GOT3 (cell line): ENCODE measurements at places on chromosomes 7 and 10.

DNA sequence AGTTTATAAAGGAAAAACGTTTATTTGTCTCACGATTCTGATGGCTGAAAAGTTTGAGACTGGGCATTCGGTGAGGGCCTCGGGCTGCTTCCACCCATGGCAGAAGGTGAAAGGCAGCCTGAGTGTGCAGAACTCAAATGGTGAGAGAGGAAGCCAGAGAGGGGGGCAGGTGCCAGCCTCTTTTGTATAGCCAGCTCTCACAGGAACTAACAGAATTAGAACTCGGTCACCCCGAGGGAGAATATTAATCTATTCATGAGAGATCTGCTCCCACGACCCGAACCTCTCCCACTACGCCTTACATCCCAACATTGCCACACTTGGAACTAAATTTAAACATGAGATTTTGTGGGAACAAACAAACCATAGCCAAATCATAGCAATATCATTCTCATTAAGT is 112.6 kb downstream of the ZPBP start:
- DNase-seq, result no peak

- no peak for DNase-seq
Observed at GRCh38 chr7:50660040-50660829, 95.0 kb upstream of the DDC start.

DNA sequence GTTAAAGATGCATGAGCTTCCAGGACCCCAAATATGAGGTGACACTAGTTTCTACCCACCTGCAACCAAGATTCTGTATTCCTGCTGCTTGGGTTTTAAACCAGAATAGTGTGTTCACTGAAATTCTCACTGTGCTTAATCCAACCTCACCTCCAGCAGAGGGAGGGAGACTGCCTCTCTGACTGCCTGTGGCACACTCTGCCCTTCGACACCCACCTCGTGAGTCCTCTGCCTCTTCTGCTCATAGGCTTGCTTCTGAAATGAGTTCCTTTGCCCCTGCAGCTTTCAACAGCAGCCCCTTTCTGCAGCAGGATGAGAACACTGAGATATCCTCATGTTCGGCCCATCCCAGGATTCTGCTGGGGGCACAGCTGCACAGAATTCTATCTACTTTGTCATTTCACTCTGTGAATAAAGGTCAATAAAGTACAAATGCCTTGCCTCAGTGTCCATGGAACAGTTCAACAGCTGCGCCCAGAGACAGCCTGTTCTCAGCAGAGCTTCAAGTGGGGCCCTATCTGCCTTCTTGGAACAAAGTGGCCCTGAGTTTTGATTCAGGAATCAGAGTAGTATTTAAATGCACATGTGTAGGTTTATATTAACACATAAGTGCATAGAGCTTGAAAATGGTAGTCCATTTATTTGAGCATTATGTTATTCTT is 632.5 kb downstream of the TNS3 start:
- DNase-seq, result no peak

DNA sequence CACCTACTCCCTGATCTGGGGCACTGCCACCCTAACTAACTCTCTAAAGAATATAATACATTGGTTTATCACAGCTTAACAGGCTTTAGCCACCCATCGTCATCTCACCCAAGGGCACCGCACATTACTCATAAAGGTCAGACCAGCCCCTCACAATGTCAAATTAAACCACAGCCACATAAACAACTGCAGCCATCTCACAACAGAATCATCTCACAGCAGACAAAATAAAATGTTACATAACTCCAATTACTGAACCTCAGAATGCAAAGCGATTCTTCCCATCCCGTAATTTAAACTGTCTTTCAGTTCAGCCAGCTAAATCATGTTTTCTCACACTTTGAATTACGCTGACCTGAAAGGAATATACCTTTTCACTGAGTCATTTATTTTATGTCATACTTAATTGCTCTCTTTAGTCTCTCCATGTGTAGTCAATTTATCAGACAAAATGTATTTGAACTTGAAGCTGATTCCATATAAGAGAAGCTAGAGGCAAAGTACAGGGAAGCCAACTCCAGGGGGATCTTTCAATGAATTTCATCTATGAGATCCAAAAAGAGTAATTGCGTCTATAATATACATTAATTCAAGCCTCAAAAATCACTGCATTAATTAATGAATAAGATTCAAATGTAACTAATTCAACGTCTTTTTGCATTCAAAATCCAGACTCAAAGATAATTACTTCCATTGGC is 96.9 kb upstream of the NEBL start:
- DNase-seq, result no peak

GRCh38 chr7:30869794-30870611 is 41.6 kb upstream of the AQP1 start:
- no peak for DNase-seq

GRCh38 chr10:49585387-49585786 is 24.7 kb upstream of the SLC18A3 start:
- no peak for DNase-seq

GRCh38 chr10:74008212-74008731 is 10.4 kb downstream of the VCL start:
- no peak for DNase-seq

DNA sequence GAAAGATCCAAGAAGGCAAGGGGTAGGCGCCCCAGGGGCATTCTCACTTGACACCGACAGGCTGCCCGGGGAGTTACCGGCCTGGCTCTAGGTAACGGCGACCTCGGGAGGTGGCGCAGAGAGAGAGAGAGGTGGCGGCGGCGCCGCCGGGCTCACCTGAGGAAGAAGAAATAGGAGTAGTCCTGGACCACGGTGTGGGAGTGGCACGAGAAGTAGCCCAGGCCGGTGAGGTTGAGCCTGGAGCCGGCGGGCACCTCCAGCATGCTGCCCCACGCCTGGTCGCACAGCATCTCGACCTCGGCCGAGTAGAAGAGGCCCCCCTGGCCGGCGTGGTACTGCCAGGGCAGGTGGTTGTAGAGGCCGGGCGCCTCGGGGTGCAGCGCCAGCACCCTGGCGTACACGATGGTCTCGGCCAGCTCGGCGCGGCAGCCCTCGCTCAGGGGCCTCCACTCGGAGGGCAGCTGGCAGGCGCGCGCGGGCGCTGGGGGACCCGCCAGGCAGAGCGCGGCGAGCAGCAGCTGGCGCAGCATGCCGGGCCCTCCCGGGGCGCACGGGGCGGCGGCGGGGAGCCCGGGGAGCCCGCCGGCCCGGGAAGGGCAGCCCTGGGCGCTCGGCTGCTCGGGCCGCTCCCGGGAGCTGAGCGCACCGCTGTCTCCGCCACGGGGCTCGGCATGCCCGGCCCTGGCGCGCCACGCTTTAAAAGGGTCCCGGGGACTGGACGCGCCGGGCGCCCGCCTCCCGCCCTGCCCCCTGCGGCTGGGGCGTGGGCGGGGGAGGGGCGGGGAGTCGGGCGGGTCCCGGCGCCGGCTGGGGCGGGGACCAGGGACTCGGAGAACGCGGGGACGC is at the start of gene CCDC3:
Gene CCDC3 (minus strand): TSS at position 673 of the 846 bp plus-strand sequence. CDS start 143 bp downstream, at position 530.
- DNase-seq, result no peak

- no peak for DNase-seq
Observed at GRCh38 chr7:37304921-37305320, 143.7 kb downstream of the ELMO1 start.

GRCh38 chr7:139902436-139903102 is 73.5 kb downstream of the TBXAS1 start:
- no peak for DNase-seq

GRCh38 chr10:6044751-6045313 is 17.3 kb downstream of the IL2RA start:
- DNase-seq, result no peak

GRCh38 chr10:80443531-80443974 is 10.6 kb upstream of the TSPAN14 start:
- no peak for DNase-seq

GRCh38 chr10:62801871-62802270 is 2.6 kb upstream of the ADO start:
- no peak for DNase-seq

DNA sequence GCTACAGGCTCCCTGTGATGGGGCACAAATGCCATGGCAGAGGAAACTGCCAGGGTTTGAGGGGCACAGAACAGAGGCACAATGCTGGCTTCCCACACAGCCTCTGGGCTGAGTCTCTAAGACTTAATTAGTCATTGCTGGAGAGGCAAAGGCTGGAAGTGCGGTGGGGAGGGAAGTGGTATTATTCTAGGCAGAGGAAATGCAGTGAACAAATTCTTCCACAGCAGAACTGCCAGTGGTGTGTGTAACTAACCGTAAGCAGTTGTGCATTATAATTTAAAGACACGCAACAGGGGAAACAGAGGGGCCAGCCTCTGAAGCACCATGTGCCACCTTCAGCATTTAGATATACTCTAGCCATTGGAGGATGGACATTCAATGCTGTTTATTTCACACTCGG is 12.8 kb downstream of the ICA1 start:
- DNase-seq, result no peak

- DNase-seq, result no peak
Observed at GRCh38 chr10:25694206-25694933, 239.7 kb upstream of the MYO3A start.

DNA sequence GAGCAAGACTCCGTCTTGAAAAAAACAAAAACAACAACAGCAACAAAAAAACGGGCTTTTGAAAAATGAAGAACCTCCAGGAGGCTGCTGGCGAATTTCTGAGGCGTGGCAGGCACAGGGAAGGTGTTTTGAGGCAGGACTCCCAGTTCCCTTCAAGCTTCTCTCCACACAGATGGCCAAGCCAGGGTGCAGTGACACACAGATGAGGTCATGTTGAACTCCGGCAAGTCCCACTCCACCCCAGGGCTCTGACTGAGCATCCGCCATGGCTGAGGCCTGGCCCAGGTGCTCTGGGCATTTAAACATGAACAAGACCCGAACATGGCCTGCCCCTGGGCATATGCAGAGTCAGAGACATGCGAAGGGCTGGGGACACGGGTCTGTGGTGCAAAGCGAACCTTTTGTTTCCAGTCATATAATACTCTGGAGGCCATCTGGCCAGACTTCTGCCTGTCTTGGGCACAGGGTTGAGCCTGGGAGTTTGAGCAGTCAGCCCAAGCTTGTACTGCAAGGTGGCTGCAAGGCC is 514.6 kb upstream of the FOXK1 start:
- DNase-seq, result no peak

- no peak for DNase-seq
Observed at GRCh38 chr7:44075296-44076075, 6.8 kb downstream of the POLM start.

- no peak for DNase-seq
Observed at GRCh38 chr7:140390466-140391190, 7.7 kb downstream of the SLC37A3 start.

DNA sequence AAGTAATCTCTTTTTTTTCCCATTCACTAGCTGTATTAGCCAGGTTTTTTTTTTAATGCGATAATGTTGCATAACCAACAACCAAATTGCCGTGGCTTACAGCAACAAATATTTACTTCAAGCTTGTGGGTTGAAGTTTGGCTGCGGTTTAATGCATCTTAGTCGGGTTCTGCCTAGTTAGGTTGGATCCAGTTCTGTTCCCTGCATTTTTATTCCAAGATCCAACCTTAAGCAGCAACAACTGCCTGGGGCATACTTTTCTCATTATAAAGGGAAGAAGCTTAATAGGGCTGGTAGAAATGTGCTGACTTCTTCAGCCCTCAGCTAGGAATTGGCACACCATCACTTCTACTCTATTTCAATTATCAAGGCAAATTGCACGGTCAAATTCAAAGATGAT is 1115.5 kb upstream of the AUTS2 start:
- DNase-seq, result no peak

DNA sequence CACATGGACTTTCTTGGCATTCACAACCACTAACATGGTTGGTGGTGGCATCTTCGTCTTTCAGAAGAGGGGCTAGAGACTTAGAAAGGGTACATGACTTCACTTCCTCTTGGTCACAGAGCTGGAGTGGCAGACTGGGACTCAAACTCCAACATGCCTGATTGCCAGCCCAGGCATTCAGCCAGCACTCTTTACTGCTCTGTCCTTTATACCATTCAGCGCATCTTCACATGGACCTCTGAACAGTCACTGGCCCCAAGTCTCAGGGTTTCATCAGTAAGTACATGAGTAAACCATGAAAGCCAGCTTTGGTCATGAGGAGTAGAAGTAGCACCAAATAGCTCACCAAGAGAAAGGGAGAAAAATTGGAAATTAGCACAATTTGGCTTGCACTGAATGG is 148.4 kb upstream of the KLF14 start:
- DNase-seq, result no peak

- DNase-seq, result no peak
Observed at GRCh38 chr7:157404845-157405481, 68.2 kb downstream of the DNAJB6 start.

- no peak for DNase-seq
Observed at GRCh38 chr10:51046654-51047053, 27.6 kb upstream of the PRKG1 start.

DNA sequence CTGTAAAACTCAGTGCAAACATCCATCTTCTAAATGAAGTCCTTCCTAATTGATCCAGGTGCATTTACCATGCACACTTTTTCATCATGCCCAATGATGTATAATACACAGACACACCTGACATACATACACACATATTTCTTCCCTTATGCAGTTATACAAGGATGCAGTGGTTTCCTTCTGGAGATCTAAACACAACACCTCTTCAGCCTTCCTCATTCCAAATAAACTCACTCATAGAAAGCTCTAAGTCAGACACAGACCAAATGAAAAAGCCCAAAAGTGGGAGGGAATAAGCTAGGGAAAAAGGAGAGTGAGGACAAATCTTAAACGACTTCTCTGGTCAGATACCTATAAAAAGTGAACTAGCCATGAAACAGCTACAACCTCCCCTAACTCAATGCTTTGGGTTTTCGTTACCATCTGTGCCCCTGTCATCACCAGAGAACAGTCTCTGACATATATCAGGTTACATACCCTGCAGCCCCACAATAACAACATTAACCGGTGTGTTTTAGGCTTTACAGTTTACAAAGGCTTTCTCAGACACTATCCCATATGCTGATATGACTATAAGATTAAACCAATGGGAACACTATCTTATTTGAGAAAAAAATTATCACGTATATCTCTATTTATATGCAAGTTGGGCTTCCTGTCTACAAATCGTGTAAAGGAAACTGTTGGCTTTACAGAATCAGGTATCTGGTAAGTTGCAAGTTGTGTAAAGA is 675.2 kb downstream of the PHTF2 start:
- DNase-seq, result no peak

DNA sequence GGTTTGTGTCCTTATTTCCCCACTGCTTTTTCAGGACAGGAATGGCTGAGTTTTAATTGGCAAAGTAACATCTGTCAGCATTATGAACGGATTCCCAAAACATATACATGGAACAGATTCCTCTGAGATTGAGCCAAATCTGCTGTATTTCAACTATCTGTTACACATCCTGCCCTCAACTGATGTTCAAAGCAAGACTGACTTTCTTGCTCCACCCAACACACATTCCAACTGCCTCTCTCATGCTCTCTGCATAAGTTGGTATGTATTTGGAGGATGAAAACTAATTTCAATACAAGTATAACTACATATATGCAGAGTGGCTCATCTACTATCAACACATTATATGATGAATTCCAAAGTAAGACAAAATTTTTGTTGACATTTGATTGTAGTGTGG is 342.2 kb downstream of the GATA3 start:
- DNase-seq, result no peak

DNA sequence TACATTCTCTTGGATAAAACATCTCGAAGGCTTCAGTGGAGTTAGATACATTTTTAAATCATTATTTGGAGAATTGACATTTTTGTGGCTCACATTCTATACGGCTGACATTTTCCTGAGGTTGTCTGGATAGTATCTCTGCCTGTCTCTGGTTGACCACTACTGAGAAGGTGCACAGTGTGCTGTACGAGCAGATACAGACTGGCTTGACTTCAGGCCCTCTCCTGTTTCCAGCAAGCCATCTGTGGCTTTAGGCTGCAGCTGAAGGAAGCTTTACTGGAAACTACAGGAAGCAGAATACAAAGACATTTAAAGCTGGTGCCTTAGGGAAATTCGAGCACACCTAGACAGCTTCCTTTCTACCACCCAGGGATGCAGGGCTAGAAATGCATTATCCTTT is 39.3 kb upstream of the RSU1 start:
- DNase-seq, result no peak
